Activated T-helper 1 cell treated with anti-CD3 and anti-CD28 coated beads, Interleukin-2, amount 50 U/mL, for 16 hours (primary cell): ENCODE measurements at places on chromosomes 5 and 9.
A peak's percentile ranks its signal among the peaks of the same experiment; 100 is the strongest.

GRCh38 chr9:15426019-15426418, 3.3 kb downstream of the SNAPC3 start:
- DNase-seq = no peak

DNA sequence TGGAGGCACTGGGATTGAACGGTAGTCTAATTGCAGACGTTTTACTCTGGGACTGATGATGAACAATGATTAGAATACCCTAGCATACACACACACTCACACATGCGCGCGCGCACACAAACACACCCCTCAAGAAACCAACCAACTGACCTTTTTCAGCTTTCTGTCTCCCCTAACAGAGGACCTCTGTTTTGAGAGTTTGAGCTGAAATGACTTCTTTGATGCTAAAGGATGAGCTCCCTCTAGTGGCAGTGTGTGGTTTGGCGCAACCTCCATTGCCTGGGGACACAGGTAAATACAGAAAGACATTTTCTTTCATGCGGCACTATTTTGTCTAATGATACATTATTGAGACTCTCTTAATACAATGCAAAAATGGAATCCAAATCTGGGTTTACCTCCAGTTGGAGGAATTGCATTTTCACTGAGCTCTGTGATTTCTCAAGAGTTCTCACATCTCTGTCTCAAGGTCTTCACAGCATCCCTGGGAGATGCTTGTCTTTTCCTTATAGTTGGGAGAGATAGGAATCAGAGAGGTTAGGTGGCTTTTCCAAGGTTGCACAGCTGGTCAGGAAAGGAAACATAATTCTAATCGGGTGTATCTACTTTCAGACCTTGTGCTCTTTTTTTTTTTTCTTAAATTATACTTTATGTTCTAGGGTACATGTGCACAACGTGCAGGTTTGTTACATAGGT, 187.5 kb downstream of the TMEM38B start:
- peak; percentile 36 for DNase-seq

DNA sequence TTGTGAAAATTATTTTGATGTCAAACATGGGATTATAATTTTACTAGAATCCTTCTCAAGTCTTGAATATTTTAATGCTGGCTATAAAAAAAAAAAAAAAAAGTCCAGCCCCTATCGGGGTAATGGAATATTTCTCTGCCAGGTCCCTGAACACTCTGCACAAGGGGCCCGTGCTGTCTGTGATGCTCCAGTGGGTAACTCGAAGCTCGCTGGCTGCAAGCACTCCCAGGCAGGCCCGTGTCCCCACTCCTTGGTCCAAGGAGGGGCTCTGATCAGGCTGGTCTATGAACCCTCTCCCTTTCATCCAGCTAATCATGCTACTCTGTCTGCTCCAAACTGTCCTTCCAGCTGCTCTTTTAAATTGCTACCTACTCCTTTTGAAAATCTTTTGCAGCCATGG, 180.8 kb downstream of the GAPVD1 start:
- no peak for DNase-seq

DNA sequence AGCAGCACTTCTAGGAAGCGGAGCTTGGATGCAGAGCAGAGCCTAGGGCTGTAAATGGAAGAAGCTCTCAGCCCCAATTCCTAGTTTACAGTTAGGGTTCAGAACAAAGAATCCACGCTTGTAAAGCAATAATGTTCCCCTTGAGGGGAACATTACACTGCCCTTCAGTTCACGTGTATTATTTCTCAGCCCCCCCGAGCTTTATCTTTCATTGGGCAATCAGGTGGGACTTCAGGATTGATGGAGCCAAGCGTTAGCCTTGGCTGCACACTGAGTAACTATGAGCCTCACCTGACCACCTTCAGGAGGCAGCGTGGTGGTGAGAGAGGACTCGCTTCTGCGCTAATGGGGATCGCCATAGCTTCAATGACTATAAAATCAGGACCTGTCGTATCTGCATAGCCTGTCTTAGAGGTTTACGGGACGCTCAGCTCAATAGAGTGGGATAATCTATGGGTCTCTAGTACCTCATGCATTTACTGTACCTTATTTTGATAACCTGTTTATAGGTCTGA, 157.0 kb upstream of the RASEF start:
- DNase-seq = no peak

DNA sequence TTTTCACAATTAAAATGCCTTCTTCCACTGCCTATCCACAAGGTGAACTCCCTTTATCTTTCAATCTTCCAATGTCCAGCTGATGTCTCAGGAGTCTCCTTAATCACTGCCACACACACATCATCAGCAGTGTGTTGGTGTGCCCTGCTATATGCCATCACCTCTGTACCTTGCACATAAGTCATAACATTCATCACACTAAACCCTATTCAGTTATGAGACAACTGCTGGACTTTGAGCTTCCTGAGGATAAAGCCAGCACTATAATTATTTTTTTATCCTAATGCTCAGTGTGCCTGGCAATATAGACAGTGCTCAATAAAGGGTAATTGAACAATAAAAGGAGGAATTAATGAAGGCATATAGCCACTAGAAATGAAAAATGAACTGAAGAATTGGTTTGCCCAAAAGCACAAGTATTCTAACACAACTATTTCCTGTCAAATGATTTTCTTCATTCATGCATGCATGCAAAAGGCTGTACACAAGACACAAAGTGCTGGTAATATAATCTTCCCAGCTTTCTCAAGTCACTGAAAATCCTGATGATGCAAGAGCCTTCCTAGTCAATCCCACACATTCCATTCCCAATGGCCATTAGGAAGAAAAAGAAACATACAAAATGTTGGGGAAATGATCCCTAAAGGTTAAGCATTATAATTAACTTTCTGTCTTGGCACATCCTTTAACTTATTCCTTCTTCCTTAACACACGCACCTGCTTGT, 32.4 kb downstream of the LPAR1 start:
- DNase-seq = no peak

DNA sequence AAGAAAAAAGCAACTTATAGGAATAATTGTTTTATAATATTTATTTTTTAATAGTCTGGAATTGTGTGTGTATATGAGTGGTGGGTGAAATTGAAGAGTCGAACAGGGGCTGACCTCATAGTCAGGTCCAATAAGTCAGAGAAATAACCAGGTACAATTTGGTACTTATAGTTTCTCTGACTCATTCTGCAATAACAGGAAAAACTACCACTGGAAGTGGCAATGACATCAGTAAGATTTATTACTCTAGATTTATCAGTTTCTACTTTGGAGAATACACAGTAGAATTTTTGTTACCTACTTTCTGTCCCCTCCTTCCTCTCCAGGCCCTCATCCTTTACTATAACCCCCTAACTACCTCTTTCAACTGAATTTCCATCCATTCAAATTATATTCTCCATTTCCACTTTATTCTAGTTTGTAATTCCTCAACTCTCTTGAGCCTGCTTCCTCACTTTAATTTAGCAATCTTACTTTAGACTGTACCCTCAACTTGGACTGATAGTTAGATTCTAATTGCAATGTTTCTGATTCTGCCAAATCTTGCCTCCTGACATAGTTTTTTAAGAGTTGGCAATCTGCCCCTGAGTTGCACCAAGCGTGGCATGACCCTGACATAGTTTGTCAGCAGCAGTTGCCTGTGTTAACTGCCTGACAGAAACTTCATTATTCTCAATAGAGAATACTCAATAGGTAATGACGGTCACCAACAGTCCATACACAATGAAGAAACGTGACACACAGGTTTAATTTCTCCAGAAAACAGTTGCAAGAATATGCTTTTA, 475.3 kb upstream of the RIOK2 start:
- no peak for DNase-seq

DNA sequence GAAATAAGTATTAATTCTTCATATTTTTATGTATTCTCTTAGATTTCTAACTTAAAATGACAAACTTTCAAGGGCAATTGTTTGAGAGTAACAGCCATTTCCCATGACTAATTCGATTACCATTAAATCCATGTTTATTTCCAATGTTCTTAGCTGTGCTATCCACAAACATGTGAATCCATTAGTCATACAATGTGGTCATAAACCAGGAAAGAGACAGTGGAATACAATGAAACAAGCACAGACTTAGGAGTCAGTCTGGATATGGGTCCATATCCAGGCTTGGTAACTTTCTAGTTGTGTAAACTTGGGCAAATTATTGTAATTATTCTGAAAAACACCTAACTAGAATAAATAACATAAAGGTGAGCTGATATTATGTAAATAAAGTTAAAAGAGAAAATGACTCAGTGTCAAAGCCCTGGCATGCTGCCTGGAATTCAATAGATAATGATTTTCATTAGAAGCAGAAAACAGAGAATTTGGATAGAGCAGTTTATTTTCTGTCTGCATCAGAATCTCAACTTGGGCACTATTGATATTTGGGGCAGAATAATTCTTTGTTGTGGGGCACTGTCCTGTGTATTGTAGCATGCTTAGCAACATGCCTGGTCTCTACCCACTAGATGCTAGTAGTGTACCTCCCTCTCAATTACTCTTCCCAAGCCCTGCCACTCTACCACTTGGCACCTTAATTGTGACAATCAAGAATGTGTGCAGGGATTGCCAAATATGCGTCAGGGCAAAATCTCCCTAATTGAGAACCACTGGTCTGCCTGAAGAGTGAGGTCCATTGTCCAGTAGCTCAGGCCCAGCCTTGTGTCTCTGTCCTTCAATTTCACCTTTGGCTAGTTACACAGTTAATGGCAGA, 44.7 kb upstream of the SLC27A6 start:
- no peak for DNase-seq

DNA sequence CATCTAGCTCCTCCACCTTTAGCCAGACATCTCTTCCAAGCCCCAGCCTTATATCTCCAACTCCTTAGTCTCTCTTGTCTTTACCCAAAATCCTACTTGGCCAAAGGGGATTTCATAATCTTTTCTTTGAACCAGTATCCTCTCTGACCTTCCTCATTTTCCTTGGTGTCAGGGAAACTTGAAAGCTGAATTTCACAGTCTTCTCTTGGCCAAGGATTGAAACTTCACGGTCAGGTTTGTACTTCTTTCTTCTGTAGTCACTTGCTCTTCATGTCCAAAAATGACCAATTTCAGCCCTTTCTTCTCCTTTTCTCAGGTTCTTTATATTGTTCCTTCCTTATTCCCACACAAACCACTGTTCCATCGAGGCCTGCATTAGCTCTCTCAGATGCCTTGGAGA, 473.7 kb upstream of the KLF4 start:
- no peak for DNase-seq

GRCh38 chr5:136809382-136809781, 444.0 kb upstream of the TRPC7 start:
- DNase-seq = no peak

GRCh38 chr9:112860451-112860850, 30.2 kb downstream of the SLC46A2 start:
- DNase-seq = no peak

GRCh38 chr9:135828656-135829055, 78.7 kb downstream of the CAMSAP1 start:
- no peak for DNase-seq

DNA sequence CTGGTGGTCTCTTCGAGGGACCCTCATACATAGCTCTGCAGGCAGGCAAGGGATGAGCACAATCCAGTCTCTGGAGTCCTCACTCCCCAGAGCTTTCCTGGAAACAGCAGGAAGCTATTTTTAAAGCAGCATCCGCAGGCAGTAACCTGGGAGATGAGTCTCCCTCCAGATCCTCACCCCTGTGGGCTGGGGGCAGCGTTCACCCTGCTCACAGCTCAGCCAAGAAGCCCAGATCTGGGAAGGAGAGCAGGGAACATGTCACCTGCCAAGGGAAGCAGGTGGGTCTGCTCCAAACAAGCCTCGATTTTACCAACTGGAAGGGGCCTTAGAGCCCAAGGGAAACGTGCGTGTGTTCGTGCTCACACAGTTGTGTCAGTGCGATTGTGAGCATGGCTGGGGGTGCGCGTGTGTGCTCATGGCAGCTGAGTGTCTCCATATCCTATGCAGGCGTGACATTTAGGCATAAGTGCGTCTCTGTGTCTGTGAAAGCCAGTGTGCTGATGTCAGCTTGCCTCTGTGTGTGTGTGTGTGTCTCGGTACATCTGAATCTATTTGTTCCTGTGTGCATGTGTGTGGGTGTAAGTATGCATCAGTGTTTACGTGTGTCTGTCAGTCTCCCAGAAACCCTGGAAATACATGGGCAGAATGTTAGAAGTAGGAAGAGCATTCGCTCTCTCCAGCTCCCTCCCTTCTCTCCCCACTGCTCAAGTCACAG, 40.6 kb upstream of the CPLX2 start:
- no peak for DNase-seq

DNA sequence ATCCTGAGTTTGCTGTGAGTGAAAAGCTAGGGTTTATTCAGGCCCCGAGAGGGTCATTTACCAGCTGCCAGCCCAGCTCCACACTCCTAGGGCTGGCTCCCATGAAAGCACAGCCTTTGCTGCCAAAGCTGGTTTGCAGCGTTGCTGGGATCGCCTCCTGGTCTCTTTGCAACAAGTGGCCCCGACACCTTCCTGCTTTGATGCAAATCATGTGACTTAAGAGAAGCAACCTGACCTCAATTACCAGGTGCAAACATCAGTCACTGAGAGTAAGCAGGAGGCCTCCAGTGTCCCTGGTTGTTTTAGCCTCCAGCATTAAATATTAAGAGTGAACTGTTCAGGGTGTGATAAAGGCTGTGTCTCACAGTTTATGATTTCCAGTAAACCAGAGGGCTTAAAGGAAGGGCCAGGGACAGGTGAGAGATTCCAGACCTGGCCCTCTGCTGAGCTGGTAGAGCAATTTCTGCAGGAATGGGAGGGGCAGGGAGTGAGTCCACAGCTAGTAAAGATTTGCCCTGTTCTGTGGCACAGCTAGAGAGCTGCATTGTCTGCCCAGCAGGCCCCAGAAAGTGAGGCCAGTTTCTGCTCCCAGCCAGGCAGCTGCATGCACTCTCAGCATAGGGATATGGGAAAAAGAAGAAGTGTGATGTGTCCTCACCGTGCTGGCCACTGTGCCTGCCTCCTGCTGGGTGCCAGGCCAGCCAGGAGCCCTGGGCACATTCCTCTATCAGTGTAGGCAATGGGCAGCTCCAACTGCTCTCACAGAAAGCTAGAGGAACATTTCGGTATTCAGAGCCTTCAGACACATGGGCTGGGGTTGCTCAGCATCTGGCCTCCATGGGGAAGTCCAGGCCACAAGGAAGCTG, 58.0 kb downstream of the SLC22A5 start:
- DNase-seq = no peak

GRCh38 chr9:132651259-132651658, 18.5 kb downstream of the DDX31 start:
- DNase-seq = no peak

DNA sequence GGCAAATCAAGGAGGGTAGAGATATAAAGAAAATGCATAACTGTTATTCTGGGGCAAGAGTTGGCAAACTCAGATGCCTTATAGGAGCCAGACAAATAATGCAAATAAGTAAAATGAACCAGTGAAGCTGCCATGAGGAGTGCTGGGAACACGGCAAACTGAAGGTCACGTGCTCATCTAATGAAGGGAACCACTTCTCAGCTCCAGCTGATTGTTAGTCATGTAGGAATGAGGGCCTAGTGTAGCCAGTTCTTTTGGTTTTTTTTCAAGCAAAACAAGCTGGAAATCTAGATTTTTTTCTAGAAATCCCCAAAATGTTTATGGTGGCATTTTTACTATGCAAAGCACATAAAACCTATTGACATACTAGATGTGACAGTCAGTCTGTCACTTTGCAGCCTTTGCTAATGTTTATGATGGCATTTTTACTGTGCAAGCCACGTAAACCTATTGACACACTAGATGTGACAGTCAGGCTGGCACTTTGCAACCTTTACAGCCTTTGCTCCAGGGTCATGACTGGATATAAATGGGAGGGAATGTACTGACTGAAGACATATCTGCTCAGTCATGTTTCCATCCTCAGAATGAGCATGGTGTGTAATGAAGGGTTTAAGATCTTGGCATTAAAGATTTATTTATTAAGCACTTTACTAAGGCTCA, 39.4 kb downstream of the RUSC2 start:
- DNase-seq = no peak
